ENCODE measurements at places on chromosomes 5 and 9. TPM values are rescaled to one million over a fixed set of nuclear protein-coding genes. Genes with fewer than 3 reads are reported as not detected.

- no peak for DNase-seq
Observed at GRCh38 chr9:16475257-16475656, 395.2 kb downstream of the BNC2 start.

MUSK gene
- polyA plus RNA-seq = not detected

- DNase-seq = no peak
Observed at GRCh38 chr9:130359819-130360218, 84.9 kb upstream of the ASS1 start.

IFNA13 gene
- not detected for polyA plus RNA-seq

DNA sequence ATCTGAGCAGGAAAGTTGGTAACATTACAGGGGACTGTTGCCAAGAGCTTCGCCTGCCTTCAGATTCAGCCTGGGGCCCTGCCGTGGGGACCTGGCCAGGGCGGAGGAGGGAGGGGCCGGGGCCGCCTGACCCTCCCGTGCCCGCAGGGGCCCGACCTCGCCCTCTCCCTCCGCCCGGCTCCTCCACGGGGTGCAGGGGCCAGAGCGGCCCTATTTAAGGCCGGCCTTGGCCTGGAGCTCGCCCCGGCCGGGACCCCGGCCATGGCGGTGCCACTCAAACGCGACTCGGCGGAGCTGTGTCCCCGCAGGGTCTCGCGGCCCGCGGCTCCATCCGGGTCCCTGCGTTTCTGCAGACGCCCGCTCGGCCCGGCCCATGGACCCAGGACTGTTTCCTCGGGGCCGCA, 757 bp downstream of the TMEM250 start:
- no peak for DNase-seq

GRCh38 chr5:14829396-14829795, 42.2 kb downstream of the ANKH start:
- DNase-seq = no peak

DNA sequence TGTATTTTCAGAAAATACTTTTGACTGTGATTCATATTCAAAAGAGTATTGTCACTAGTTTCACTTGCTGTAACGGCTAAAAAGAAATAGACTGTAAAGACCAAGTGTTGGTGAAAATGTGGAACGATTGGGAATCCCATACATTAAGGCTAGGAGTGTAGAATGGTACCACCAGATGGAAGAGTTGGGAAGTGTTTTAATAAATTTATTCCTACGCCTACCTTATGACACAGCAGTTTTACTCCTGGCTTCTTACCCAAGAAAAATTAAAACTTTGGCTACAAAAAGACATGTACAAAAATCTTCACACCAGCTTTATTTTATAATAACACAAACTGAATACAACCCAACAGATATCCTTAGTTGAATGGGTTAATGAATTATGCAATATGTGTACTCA, 256.2 kb downstream of the TAF11L14 start:
- no peak for DNase-seq

DNA sequence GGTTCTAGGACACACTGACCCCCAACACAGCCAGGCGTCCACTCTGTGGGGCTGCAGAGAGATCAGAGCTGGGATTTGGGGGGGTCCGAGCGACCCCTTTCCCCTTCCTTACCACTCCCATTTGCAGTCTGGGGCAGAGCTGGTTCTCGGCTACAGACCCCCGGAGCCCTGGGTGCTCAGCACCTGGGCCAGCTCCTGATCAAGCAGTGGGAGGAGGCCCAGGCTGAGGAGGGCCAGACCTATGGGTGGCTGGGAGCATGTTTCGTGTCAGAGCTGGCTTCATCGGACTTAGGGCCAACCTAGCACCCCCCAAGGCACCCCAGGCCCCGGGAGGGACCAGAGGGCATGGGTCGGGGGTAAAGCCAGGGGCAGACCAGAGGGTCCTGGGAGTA, 7.6 kb downstream of the GRIN1 start:
- no peak for DNase-seq

DNA sequence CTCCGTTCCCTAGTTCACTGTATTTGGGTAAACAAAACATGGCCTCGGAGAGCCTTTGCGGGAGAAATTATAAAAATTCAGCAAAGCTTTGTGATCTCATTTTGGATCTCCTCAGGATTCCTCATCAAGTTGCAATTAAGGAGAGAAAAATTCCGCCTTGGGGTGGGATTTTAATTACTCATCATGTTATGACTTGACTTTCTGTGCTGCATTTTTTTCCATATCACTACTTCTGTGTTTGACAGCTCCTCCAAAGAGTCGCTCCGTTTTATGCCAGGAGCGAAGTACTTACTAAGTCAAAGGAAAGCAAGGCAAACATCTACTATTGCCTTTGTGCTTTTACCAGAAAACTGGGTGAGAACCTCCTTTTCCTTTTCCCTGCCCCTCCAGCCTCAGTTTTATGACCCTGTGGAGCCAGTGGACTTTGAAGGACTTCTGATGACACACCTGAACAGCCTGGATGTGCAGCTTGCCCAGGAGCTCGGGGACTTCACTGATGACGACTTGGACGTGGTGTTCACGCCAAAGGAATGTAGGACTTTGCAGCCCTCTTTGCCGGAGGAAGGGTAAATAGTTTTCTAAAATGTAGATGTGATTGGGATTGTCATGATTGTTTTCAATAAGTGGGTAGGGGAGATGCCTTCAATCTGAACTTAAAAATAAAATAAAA, 71.5 kb downstream of the DOCK8 start:
- no peak for DNase-seq

GRCh38 chr5:99948850-99949249, 586.3 kb upstream of the FAM174A start:
- no peak for DNase-seq

GRCh38 chr5:60929024-60929423, 15.8 kb downstream of the ERCC8 start:
- DNase-seq = no peak

SVEP1 gene
- not detected for polyA plus RNA-seq

- DNase-seq = no peak
Observed at GRCh38 chr5:131530706-131531331, 104.2 kb downstream of the RAPGEF6 start.

GRCh38 chr5:142634216-142635011, 51.5 kb downstream of the FGF1 start:
- no peak for DNase-seq

GRCh38 chr5:27906481-27906880, 868.1 kb upstream of the CDH9 start:
- no peak for DNase-seq

GRCh38 chr5:84430079-84430478, 45.4 kb upstream of the EDIL3 start:
- DNase-seq = no peak

Data from B cell (primary cell).